Esophagus muscularis mucosa (tissue), 4 donors: ENCODE measurements at places on chromosomes 6 and 20. TPM values are rescaled to one million over a fixed set of nuclear protein-coding genes. Genes with fewer than 3 reads are reported as not detected.

DNA sequence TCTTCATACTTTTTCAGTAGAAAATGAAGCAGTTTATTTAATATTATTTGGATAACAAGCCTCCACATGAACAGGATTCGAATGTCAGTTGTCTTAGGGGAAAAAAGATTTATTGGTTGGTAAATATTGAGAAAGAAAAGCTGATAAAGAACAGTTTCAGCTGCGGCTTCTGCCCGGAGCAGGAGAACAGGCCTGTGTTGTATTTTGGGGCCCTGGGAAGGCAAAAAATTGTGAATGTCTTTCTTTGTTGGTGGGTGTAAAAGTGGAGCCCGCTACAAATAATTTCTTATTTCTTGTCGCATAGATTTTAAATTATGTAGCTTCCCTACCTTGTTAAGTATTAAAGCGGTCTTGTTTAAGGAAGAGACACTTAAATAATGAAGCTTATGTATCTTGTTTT, 90.5 kb upstream of the PAX1 start:
- no peak for DNase-seq

- DNase-seq, result no peak
Measured at GRCh38 chr20:61502433-61502832, 250.4 kb downstream of the CDH4 start.

Gene KCNB1
- 54.4 TPM for total RNA-seq

GRCh38 chr6:137783710-137784109, 83.3 kb upstream of the TNFAIP3 start:
- no peak for DNase-seq

Gene F13A1
- 63.6 TPM for total RNA-seq
